RPMI7951 (cell line): ENCODE measurements at places on chromosomes 2 and 18. TPM values are rescaled to one million over a fixed set of nuclear protein-coding genes. Genes with fewer than 3 reads are reported as not detected.

FLACC1 gene
- total RNA-seq = 1.3 and 1.5 TPM in 2 replicates

LBX2 gene
- 6.7 and 10.6 TPM in 2 replicates for total RNA-seq

ASB1 gene
- 23.5 and 27.4 TPM in 2 replicates for total RNA-seq

MAP3K19 gene
- total RNA-seq = not detected in 2 replicates

HTR2B gene
- total RNA-seq = 1.7 TPM in 2 replicates

BOLA3 gene
- 195 and 214 TPM in 2 replicates for total RNA-seq

LCLAT1 gene
- 17.5 and 20.3 TPM in 2 replicates for total RNA-seq

- no peak for DNase-seq
These were observed 3.1 kb upstream of the SP5 start for GRCh38 chr2:170711774-170712652.

GRCh38 chr18:75276818-75277609 lies 66.4 kb downstream of the TSHZ1 start:
- peak; percentile 54 for DNase-seq

GRCh38 chr2:137809837-137810236 lies 154.4 kb upstream of the HNMT start:
- no peak for DNase-seq

DNA sequence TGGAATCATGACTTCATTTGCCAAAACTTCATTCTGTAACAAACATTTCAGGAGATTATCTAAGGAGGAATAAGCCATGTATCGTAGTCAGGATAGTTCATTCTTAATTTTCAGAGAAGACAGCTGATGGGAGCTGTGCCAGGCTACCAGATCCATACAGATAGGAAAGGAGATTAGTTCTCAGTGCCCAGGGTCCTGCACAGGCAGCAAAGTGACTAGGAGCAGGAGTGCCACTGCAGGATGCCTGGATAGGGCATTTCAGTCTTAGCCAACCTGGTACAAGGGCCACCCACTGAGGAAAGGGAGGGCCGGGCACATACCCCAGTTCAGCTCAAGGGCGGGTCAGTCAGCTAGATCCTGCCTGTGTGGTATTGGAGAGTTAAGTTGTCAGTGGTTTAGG lies 6.7 kb upstream of the OSR1 start:
- DNase-seq = no peak

DNA sequence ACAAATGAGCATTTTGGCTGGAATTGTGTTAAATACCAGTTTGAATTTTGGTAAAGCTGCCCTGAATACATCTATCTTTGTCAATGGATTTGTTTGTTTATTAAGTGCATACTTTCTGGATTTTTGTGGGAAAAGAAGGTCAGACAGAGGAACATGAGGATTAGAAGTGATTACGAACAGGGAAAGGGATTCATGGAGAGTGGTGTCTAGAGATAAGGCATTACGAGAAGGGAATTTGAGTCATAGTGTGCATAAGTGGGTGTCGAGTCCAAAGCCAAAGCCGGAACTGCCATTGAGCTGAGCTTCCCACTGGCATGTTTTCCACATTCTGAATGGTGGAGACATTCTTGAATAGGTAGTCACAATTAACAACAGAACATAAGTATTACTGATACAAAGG lies 68.9 kb upstream of the EFEMP1 start:
- DNase-seq = peak; percentile 92

DNA sequence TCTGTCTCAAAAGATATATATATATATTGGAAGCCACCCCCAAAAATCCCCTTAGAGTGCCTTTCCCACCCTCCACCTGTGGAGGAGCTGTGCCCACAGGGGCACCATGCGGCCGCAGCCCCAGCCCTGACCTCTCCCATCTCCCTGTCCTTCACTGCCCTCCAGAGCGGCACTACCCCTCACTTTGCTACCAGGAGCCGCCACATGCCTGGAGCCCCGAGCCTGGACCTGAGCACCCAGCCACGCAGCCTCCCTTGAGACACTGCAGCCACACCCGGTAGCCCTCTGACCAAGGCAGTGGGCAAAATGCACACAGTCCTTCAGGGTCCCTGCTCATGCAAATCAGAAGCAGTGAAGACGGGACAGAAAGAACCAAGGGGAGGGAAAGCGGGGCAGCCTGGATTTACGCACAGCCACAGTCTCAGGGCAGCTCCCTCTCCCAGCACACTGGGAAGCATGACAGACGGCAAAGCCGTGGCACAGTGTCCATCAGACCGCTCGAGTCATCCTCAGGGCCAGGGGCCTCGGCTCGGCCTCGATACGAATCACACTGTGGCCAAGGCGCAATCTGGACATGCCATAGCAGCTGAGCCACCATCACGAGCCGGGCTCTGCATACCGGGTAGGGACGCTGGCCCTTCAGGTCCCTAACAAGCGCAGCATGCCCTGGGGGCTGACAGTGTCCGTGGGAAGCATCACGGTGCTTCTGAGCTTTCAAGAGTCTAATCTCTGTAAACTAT lies 10.1 kb downstream of the HDAC4 start:
- no peak for DNase-seq

DNA sequence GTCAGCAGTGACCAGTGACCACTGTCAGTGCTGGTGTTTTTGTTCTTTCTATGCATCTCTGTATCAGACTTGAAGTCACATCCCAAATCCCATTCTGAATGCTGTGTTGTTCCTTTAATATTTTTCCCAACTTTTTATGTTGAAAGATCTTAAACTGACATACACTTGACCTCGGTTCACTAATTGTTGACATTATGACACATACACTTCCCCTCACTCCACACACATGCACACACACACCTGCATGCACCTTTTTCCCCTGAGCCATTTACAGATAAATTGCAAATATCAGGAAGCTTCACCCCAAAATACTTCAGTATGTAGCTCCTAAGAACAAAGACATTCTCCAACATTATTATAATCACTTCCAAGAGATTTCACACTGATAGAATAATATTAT lies 62.4 kb downstream of the CFAP221 start:
- DNase-seq = no peak

DNA sequence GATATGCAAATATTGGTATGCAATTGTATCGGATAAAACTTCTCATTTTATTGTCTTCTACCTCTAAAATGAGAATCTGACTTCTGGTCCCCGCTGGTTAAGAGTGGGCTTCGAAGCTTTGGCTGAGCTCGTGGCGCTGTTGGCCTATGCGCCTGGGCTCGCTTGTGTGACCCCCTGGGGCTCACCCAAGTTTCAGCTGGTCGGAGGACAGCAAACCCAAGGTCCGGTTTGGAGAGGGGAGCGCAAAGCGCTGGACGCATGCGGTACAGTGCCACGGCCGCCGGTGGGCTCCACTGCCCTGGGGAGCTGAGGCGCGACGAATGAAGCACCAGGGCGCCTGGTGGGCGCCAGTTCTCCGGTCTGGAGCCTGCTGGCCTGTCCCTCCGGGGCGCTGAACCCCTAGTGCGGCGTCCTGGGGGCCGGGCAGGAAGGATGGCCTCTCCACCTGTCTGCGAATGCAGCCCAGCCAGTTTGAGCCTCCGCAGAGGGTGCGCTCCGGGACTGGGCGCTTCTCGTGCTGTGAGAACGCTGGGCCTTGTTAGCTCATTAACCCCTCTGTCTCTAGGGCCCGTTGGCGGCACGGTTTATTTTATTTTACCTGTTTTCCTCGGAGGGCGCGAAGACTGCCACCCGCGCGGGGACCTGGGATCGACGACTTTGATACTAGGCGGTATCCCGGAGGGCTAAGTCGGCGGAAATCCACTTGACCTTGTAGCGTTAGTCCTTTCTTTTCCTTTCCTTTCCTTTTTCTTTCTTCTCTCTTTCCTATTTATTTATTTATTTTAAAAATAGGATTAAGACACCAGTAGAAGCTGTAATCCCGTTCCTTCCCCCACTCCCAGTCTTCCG lies 10.4 kb downstream of the MEIS1 start:
- DNase-seq = no peak

DNA sequence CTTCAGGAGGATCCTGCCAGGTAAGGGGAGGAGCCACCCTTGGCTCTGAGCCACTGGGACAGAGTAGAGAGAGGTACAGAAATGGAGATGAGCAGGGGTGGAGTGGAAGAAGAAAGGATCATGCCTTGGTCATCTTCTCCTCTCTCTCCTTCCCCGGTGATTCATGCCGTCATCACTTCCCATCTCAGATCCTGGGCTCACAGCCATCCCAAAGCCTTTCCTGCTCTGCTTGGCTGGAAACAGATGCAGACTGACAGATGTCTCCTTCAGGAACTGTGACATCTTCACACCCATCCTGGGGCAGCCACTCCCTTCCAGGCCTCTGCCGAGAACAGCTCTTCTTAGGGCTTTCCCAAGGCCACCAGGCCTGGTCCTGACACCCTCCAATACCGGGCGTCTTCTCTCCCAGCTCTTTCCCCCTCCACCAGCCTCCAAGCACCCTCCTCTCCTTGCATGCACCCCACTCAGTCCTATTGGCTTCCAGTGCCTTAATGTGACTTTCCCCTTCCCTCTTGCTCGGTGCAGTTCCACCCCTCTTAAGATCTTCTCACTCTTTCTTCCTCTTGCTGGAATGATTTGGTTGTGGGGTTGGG lies 58.3 kb upstream of the TNP1 start:
- DNase-seq = peak; percentile 88

DNA sequence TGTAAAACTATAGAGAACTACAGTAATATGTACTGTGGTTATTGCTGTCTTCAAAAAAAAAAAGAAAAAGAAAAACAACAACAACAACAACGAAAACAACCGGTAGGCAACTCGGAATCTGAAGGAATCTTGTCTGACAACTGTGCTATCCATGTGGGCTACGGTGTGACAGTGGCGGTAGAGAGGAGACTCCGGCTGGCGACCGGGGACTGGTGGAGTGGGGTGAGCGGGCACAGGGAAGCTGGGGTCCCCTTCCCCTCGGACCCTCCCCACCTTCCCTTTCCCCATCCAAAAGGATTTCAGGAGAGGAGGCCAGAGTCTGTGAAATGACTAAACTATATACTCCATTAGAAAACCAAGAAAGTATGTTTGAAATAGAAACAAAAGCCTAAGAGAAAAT lies 22.9 kb downstream of the IGFBP5 start:
- no peak for DNase-seq

DNA sequence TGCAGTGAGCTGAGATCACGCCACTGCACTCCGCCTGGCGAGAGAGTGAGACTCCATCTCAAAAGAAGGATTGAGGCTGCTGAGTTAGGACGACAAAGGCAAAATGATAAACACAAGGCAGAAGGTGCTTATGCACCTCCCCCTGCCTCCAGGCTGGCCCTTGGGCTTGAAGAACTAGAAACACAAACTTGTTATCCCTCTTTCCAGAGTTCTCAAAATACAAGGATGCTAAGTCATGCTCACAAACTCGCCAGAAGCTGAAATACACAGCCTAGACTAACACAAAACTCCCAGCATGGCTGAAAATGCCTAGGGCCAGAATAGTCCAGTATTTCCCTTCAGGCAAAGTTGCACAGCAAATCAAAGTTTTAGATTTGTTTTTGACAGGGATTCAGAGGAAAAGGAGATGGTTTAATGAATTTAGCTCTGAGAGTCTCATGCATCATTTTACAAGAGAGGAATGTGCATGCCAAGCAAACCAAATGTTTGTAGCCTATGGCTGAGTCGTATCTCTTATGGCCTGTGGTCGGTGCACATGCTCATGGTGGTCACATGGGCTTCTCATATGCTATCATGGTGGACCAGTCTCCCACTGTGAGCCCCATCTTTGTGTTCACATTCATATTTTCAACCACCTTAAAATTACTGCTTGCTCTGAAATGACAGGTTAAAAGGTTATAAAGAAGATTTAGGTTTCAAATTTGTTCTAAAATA lies 16.2 kb upstream of the MREG start:
- peak; percentile 47 for DNase-seq

GRCh38 chr2:27407798-27408491 lies 1.4 kb downstream of the PPM1G start:
- peak; percentile 55 for DNase-seq

DNA sequence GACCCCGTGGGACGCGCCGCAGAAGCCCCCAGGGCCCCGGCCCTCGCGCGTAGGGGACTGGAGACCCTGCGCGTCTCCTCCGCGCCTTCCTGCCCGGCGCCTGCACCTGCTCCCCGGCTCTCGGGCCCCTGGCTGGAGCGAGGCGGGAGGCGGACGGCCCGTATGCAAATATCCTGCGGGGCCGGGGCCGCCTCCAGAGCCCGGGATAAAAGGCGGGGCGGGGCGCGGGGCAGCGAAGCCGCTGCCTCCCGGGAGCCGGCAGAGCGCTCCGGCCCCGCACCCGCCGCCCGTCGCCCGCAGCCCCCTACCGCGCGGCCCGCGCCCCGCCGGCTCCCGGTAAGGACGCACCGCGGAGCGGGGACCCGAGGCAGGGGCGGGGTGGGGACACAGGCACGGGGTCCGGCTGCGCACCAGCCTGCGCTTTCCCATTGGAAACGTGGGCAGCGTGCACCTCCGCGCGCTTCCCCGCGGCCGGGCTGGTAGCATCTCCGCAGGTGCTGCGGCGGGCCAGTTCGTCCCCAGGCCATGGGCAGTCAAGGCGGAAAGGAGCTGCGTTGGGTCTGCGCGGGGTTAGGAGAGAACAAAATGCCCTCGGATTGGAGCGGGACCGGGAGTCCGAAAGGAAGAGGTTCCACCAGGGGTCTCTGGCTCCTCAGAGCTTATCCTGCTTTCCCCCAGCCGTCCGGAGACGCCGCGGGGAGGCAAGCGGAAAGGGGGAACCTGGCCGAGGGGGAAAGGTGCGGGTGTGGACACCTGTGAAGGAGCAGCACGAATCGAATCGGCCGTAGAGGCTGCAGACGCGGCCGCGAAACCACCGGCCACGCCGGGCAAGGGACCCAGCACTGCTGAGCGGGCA lies at the start of gene ATP6V1C2:
Gene ATP6V1C2, plus strand, starts transcription at position 235 of the 856 bp plus-strand sequence. CDS start 1,220 bp downstream, outside the sequence.
- no peak for DNase-seq

DNA sequence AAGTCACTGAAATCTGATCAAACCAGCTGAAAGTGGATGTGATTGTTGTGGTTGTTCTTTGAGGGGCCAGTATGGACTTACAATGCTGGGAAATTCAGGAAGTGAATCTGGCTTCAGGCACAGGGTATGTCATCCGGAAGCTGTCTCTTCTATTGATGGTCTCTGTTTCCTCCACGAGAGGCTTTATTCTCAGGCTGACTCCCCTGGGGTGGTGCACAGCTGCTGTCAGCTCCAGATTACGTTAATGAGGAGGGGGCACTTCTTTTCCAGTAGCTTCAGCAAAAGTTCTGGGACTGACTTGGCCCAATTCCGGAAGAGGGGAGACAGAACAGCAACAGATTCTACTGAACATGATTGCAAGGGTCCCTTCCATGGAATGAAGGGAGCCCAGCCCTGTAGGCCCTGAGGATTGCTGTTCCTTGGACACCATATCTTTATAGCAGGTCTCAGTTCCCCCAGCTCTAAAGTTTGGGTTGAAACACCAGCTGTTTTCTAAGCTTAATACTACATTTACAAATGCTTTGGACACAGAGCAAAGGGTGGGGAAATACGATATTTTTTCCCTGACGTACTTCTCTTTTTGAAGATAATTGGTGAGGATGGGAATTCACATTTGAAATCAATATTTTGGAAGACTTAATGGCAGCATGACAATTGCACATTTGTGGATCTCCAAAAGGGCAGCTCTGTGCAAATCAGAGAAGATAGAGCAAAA lies 400.9 kb downstream of the TSN start:
- no peak for DNase-seq

DNA sequence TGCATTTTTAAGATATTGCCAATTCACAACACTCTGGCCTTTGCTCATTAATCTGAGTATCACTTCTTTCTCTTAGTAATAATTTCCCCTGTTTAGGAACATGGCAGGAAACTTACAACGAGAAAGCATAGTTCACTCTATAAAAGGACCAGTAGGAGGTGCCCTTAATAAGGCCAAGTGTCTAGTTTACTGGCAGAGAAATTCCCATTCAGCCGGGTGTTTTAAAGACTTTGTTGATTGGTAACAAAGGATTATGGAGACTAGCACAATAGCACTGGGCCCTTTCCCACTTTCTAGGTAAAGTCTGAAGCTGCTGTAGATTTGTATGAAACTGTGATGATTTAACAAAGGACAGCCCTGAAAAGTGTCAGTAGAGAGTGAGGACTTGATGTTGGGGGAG lies 3.1 kb downstream of the DCC start:
- DNase-seq = no peak
